ENCODE measurements at places on chromosomes 4 and X. TPM values are rescaled to one million over a fixed set of nuclear protein-coding genes. Genes with fewer than 3 reads are reported as not detected.

The MAGEB17 gene
- not detected for total RNA-seq

The BRS3 gene
- total RNA-seq, result not detected

The MCF2 gene
- total RNA-seq, result 0.07 TPM

The HEPH gene
- total RNA-seq, result 0.65 TPM

The OPN1MW3 gene
- not detected for total RNA-seq

The RAB39B gene
- total RNA-seq, result 0.36 TPM

The HS6ST2 gene
- total RNA-seq, result 10.5 TPM

The CLCN4 gene
- 1.2 TPM for total RNA-seq

The CDS1 gene
- total RNA-seq, result 12.9 TPM

The RBM41 gene
- total RNA-seq, result 7.6 TPM

The GPAT3 gene
- total RNA-seq, result 45.9 TPM

The RENBP gene
- 0.92 TPM for total RNA-seq

The POLA1 gene
- total RNA-seq, result 14.3 TPM

The MAGEB2 gene
- total RNA-seq, result not detected

The ADGRG4 gene
- not detected for total RNA-seq

The KLHL5 gene
- 62.7 TPM for total RNA-seq

The GRK4 gene
- total RNA-seq, result 1.3 TPM

The NAP1L3 gene
- 1.4 TPM for total RNA-seq

The PF4V1 gene
- not detected for total RNA-seq

The TMSB15C gene
- 2.9 TPM for total RNA-seq

The FAM156A gene
- 5.0 TPM for total RNA-seq

The MAGEA4 gene
- not detected for total RNA-seq

The SPANXA2 gene
- not detected for total RNA-seq

The TCP11X2 gene
- total RNA-seq, result not detected

The TCEANC gene
- total RNA-seq, result 0.29 TPM

The STOX2 gene
- total RNA-seq, result 2.3 TPM

The UGT2B15 gene
- total RNA-seq, result not detected

The FAM47E gene
- total RNA-seq, result 0.07 TPM

The SPANXN4 gene
- total RNA-seq, result not detected

The SERPINA7 gene
- total RNA-seq, result not detected

The NAA11 gene
- not detected for total RNA-seq

The RELL1 gene
- total RNA-seq, result 69.7 TPM

The EPGN gene
- 1.9 TPM for total RNA-seq

The CHRNA9 gene
- not detected for total RNA-seq

The PPP3CA gene
- 16.5 TPM for total RNA-seq

The DNASE1L1 gene
- 20.7 TPM for total RNA-seq

The MTNR1A gene
- total RNA-seq, result 0.36 TPM

The CPZ gene
- total RNA-seq, result 0.86 TPM

The NPFFR2 gene
- 3.4 TPM for total RNA-seq

The TEX11 gene
- not detected for total RNA-seq

Measured in epithelial cell of proximal tubule (primary cell).